ENCODE measurements at places on chromosomes 2 and 18. TPM values are rescaled to one million over a fixed set of nuclear protein-coding genes. Genes with fewer than 3 reads are reported as not detected.

The ARHGAP25 gene
- total RNA-seq: 13.9 TPM

The SLC4A3 gene
- 0.65 TPM for total RNA-seq

The SATB2 gene
- total RNA-seq: 4.6 TPM

The TTN gene
- 22.4 TPM for total RNA-seq

The EPB41L3 gene
- 225 TPM for total RNA-seq

The ALPG gene
- not detected for total RNA-seq

All from subcutaneous adipose tissue (tissue), 4 donors.